ENCODE measurements at places on chromosomes 1 and 21. TPM values are rescaled to one million over a fixed set of nuclear protein-coding genes. Genes with fewer than 3 reads are reported as not detected.

DNA sequence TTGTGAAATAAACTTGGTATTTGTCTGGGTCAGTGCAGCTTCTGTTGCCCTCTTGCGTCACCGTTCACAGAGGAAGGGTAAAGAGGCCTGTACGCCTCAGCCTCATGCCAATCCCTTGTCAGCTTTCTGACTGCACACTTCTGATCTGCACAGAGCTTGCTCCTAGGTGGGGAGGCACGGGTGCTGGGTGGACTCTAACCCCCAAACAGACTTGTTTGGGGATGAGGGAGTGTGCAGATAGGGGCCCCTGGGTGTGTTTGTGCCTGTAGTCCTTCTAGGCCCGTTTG, 803 bp upstream of the B4GALT2 start:
- no peaks in the 10 kb centered on the region for H3K27me3 ChIP-seq
- H3K27ac ChIP-seq, result no peak overlapping the region
- peaks cover 14% of the 10 kb centered on the region for H3K4me1 ChIP-seq
- no peak for DNase-seq
- H3K36me3 ChIP-seq, result peaks cover 25% of the 10 kb centered on the region
- no peak overlapping the region for H3K4me3 ChIP-seq

- no peaks in the 10 kb centered on the region for H3K4me1 ChIP-seq
- no peak for DNase-seq
- no peak overlapping the region for H3K27ac ChIP-seq
- no peaks in the 10 kb centered on the region for H3K27me3 ChIP-seq
- no peak overlapping the region for H3K4me3 ChIP-seq
- no peaks in the 10 kb centered on the region for H3K36me3 ChIP-seq
Observed at GRCh38 chr1:117794073-117794472, 135.3 kb downstream of the GDAP2 start.

- no peaks in the 10 kb centered on the region for H3K27me3 ChIP-seq
- no peaks in the 10 kb centered on the region for H3K36me3 ChIP-seq
- H3K27ac ChIP-seq, result peak within 1 kb of the TSS; percentile 78
- no peak for DNase-seq
- no peaks in the 10 kb centered on the region for H3K4me1 ChIP-seq
Observed at GRCh38 chr1:150765296-150765976, at the start of gene CTSS. Gene CTSS, minus strand, starts transcription at chr1:150765778. Its CDS starts 1,015 bp downstream, at chr1:150764763.

Gene TNNT2
- total RNA-seq, result 3.7 TPM

DNA sequence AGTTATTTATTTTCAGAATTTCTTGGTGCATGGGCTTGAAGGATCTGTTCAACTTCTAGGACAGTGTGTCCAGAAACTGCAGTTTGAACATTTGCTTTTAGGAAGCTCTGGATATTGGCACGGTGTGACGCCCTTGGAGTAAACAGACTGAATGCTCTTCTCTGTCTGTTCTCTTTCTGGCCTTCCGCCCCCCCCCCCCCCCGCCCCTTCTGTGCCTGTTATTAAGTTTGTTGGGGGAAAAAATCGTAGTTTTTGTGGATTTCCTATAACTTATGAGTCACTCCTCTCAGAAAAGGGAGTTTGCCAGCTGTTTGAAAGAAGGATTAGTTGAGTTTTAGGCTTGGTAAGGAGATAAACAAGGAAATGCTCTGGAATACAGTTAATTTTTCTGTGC, 1.2 kb downstream of the KCTD3 start:
- H3K4me3 ChIP-seq, result peak overlapping the region; percentile 66
- H3K4me1 ChIP-seq, result no peaks in the 10 kb centered on the region
- no peaks in the 10 kb centered on the region for H3K27me3 ChIP-seq
- H3K27ac ChIP-seq, result peak overlapping the region; percentile 72
- no peak for DNase-seq

GRCh38 chr1:222728746-222729145, 8.3 kb upstream of the FAM177B start:
- H3K4me3 ChIP-seq, result no peak overlapping the region
- H3K4me1 ChIP-seq, result no peaks in the 10 kb centered on the region
- H3K36me3 ChIP-seq, result peaks cover 100% of the 10 kb centered on the region
- H3K27me3 ChIP-seq, result no peaks in the 10 kb centered on the region
- DNase-seq, result no peak

DNA sequence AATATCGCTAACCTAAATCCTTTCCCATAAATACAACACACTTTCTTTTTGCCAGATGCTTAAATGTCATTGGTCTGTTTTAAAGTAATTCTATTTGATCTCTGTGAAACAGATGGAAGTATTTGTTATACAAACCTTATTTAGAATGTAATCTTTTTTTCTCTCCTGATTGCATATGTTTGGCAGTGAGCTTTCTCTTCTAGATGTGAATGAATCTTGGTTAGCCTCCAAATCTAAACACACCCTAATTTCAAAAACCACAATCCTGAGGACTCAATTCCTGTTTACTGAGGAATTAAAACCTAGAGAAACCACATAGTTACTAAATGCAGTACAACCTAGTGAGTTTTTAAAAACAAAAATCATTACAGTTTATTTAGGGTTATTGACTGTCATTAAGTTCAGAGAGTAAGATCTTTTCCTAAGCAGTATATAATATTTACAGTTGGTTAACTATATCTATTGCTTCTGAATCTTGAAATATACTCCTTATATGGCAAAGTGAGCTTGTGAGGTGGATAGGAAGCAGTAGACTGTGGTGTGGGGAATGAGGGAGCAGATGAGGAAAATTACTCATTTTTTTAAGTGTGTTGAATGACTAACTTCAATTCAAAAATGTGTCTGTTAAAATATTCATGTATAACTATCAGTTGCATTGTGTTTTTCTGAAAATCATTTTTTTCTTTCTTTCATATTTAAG, 218.7 kb downstream of the FMN2 start:
- H3K4me1 ChIP-seq, result no peaks in the 10 kb centered on the region
- no peak for DNase-seq
- H3K4me3 ChIP-seq, result no peak overlapping the region

- H3K4me3 ChIP-seq, result no peak overlapping the region
- no peak overlapping the region for H3K27ac ChIP-seq
- peak; percentile 52 for DNase-seq
- H3K27me3 ChIP-seq, result no peaks in the 10 kb centered on the region
- H3K4me1 ChIP-seq, result no peaks in the 10 kb centered on the region
Observed at GRCh38 chr1:180515857-180516388, 13.5 kb upstream of the ACBD6 start.

DNA sequence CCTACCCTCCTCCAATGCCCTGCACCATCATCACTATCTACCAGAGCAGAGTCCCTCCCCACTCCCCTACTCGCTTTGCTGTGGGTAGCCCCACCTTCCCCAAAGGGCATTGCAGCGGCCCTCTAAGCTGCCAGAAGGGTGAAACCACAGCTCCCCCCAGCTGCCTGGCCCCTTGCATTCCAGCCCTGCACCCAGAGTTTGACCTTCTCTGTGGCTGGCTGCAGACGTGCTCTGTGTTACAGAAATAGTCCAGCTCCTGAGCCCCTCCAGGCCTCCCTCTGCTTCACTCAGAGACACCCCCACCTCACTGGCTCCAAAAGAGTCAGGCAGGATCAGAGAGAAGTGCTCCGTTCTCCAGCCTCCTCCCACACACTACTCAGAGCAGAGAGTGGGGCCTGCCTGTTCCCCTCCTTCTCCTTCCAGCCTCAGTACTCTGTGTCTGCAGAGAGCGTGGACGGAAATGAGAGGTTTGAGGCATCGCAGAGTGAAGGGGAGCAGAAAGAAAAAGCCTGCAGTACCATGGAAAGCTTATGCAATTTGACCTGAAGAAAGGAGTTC, 63.2 kb downstream of the PLEKHA6 start:
- no peaks in the 10 kb centered on the region for H3K36me3 ChIP-seq
- no peak for DNase-seq
- no peak overlapping the region for H3K27ac ChIP-seq
- peaks cover 5% of the 10 kb centered on the region for H3K4me1 ChIP-seq

- H3K27me3 ChIP-seq, result no peaks in the 10 kb centered on the region
- no peaks in the 10 kb centered on the region for H3K36me3 ChIP-seq
- DNase-seq, result no peak
Observed at GRCh38 chr1:157119448-157119847, 18.7 kb downstream of the ETV3 start.

Gene ARTN
- not detected for total RNA-seq

Gene CYP4Z1
- 3.3 TPM for total RNA-seq

Gene UQCRH
- 260 TPM for total RNA-seq

- H3K4me1 ChIP-seq, result no peaks in the 10 kb centered on the region
- no peak overlapping the region for H3K4me3 ChIP-seq
- no peaks in the 10 kb centered on the region for H3K36me3 ChIP-seq
- H3K27ac ChIP-seq, result no peak overlapping the region
- DNase-seq, result no peak
Observed at GRCh38 chr1:60114745-60115318, 41.3 kb upstream of the C1orf87 start.

Gene TRPM2
- total RNA-seq, result 1.1 TPM

Gene CLIC6
- total RNA-seq, result 3.5 TPM

DNA sequence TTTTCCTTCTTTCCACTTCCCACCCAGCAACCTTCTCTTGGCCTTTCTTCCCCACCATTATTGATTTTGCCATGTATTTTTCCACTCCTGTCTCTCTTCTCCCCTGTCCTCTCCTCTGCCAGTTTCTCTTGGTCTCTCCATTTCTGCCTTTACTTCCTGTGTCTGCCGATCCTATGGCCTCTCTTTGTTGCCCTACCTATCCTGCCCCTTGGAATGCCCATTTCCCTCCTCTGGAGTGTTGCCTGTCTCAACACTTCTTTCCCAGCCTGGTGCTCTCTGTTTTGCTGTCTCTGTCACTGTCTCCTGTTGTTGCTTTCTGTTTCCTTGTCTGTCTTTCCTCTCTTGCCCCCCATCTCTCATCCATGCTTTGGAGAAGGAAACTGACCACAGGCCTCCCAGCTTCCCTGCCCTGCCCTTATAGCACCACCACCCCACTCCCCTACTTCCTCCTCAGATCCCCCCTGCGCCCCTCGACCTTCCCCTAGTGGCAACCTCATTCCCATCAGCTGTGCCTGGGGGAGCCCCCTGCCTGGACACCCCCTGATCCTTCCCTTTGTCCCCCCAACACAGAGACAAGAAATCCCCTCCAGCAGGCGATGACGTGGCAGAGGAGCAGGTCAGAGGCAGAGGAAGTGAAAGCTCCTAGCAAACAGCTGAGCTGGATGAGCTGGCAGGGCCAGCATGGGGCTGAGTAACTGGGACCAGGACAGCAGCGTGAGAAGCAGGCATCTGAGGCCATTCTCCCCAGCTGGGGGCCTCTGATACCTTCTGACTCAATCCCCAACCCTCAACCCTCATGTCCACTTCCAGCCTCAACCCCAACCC, 6.6 kb upstream of the ETV3L start:
- no peaks in the 10 kb centered on the region for H3K4me1 ChIP-seq
- DNase-seq, result peak; percentile 53
- no peak overlapping the region for H3K27ac ChIP-seq
- no peaks in the 10 kb centered on the region for H3K36me3 ChIP-seq
- H3K27me3 ChIP-seq, result no peaks in the 10 kb centered on the region

DNA sequence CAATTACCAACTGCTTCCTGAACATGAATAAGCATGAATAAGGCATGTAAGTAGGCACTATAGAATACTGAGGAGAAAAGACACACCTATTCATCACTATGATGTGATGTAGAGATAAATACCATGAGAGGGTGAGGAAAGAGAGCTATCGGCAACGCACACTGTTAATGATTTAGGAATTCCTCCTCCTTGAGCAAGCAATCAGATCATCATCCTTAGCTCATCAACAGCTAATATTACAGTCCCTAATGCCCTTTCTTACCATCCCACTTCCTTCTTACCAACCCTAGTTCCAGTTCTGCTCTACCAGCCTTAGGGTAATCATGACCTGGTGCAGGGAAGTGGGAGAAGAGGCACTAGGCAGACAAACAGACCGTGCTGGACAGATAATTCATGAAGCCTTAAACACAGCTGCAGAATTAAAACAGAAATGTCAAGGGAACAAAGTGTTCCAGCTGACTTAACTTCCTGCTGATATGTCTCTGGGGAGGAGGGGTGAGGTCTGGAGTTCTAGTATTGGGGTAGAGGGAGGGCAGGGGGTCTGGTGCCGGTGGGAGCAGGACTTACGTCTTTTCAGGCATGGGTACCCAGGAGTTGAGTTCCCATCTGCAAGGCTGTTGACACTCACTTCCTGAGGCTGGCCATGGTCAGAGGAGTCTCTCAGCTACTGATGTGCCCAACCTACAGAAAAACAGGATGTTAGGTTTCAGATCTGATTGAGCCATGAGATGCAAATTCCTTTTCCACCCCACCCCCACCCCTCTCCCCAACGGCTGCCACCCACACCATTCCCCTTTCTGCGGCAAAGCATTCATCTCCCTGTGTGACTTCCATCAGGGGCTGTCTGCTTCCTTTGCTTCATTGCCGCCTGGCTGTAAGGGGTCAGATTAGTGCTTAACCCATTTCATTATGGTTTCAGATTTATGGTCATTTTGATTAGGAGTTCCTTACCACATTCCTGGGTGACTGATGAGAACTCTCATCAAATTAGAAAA, 12.6 kb upstream of the RCSD1 start:
- H3K4me3 ChIP-seq, result peak overlapping the region; percentile 6
- no peaks in the 10 kb centered on the region for H3K27me3 ChIP-seq
- peak overlapping the region; percentile 85 for H3K27ac ChIP-seq
- DNase-seq, result no peak

Data from Peyer's patch (tissue), 4 donors.